ENCODE measurements at places on chromosomes 3 and 15.

- no peak for DNase-seq
These were observed at the start of gene CCDC33 for GRCh38 chr15:74235962-74236361. CCDC33 (plus strand) TSS chr15:74236326; CDS start chr15:74236720, 394 bp downstream.

GRCh38 chr3:1421577-1421976 lies 328.8 kb downstream of the CNTN6 start:
- no peak for DNase-seq

DNA sequence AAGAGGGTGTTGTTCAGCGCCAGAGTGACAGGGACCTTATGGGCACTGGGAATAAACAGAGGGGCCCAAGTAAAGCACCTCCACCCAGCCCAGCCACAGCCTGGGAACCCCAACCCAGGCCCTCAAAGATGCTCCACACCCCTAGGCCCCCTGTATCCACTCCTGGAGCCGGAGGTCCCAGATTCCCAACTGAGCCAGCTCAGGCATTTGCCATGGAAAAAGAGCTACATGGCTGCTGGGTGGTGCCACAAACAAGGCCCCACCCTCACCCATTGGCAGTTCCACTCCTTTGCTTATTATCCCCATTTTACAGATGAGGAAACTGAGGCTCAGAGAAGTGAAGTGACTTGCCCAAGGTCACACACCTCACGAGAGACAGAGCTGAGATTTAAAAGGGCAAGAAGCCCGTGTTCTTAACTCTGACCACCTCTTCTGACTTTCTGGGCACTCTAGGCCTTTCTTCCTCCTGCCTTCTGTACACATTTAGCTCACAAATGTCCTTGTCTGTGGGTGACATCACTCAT lies 16.9 kb downstream of the ANPEP start:
- no peak for DNase-seq

- DNase-seq, result no peak
These were observed 166.1 kb downstream of the OSBPL10 start for GRCh38 chr3:31815006-31815405.

DNA sequence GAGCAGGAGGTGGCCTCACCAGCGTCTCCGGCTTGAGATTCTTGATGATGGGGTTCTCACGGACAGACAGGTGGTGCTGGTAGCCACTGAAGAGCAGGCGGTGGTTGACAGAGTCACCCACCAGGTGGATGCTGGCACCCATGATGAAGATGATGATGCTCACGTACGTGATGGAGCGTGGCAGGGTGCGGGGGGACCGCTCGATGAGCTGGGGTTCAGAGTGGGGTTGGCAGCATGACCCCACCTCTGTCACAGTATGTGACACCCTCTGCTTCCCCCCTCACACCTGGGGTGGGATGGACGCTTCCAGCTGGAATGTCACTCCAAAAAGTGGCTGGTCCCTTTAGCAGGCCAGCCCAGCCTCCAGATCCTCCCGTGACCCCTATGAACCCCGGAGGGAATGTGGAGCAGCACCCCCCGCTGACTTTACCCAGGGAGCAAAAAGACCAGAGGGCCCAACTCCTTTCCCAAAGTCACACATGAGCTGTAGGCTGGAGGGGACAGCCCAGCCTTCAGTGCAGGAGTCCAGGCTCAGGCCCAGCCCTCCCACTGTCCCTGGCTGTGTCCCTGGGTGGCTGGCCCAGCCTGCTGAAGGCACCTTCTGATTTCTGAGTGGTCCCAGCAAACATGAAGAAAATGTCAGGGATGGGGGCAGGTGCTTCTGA lies 6.7 kb upstream of the CALML4 start:
- no peak for DNase-seq

DNA sequence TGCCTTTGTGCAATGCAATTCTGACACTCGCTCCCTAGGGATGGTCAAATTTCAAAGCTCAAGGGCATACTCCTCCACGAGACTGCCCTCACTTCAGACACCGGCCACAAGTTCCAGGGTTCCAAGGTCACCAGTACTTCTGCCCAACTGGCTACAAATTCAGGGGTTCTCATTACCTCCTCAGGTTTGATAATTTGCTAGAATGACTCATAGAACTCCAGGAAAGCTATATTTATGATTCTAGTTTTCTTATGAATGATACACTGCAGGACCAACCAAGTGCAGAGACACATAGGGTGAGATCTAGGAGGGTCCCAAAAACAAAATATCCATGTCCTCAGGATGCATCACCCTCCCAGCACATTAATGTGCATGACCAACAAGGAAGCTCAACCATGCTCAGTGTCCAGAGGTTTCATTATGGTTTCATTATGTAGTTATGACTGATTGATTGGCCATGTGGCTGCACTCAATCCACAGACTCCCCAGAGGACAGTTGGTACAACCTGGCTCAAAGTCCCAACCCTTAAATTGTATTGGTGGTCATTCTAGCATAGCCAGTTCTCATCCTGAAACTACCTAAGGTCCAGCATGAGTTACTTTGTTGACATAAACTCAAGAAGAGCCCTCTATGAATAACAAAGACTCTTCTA lies 170.4 kb upstream of the LRRN1 start:
- DNase-seq, result no peak

GRCh38 chr3:52827441-52827840 lies 3.0 kb downstream of the ITIH4 start:
- no peak for DNase-seq

- DNase-seq, result no peak
These were observed 414.2 kb downstream of the PDCD6IP start for GRCh38 chr3:34212656-34213055.
